ENCODE measurements at places on chromosomes 1 and 21.

GRCh38 chr1:15928971-15929965 lies 46.6 kb downstream of the ZBTB17 start:
- DNase-seq = no peak

DNA sequence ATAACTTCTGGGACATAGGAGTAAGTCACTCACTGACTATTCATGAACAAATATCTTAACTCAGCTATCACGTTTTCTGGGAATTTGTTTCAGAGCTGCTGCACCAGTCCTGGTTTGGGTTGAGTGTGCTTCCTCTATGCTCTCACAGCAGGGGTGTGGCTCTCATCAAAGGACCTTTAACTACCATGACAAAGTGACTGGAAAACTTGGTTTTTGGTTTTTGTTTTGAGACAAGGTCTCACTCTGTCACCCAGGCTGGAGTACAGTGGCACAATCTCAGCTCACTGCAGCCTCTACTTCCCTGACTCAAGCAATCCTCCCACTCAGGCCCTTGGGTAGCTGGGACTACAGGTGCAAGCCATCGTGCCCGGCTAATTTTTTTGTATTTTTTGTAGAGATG lies 4.1 kb downstream of the ILDR2 start:
- no peak for DNase-seq

DNA sequence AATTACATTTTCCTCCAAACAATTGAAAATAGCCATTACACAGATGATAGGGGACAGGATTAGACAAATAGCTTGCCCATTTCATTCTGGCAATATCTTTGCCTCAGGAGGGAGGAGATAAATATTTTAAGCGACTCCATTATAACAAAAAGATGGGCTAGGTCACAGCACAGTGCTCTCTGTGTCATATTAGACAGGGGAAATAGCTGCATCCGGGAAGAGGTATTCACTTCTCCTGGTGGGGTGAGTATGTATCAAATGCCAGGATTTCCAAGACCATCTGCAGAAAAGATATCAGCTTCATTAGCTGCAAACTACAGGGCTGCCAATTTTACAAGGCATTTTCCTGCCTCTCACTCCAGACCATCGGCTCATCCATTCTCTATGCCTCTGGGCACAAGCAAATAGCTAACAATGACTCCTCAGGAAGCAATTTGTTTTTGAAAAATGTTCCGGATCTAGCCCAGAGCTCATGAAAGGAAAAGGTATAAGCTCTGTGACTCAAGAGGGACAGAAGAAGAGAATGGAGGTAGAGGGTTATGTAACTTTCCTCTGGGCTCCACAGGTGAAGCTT lies 41.9 kb upstream of the ANGPTL7 start:
- DNase-seq = no peak

DNA sequence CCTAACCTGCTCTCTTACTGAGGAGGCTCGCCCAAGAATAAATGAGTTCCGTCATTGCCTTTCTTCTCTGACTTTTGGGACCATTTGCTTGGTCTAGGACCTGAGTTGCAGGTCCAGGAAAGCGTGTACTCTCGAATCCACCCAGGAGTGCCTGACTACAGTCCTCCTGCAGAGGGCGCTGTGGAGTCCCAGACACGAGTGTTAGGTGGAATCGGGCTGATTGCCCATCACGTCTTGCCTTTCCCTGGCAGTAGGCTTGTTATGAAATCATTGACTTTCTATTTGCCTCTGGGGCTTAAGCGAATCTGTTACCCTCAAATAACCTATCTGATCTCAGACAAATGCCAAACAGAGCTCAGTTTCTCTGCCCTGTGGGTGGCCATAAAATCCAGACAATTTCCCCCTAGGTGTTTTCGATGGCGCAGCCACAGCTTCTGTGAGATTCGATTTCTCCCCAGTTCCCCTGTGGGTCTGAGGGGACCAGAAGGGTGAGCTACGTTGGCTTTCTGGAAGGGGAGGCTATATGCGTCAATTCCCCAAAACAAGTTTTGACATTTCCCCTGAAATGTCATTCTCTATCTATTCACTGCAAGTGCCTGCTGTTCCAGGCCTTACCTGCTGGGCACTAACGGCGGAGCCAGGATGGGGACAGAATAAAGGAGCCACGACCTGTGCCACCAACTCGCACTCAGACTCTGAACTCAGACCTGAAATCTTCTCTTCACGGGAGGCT lies at the start of gene IL20:
IL20 (plus strand) TSS at position 685 of the 733 bp plus-strand sequence. CDS start 230 bp downstream, outside the sequence.
- peak; percentile 80 for DNase-seq

DNA sequence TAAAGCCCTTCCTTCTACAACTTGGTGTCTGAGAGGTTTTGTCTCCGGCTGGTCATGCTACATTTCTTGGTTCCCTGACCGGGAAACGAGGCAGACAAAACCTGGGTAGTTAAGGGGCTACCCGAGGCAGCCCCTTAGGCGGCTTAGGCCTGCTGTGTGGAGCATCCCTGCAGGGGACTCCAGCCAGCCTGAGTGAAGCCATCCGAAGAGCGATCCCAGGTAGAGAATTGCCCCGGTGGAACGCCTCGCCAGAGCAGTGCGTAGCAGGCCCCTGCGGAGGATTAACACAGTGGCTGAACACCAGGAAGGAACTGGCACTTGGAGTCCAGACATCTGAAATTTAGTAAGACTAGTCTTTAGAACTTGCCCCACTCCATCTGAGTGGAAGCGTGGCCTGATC lies 21.2 kb upstream of the MYOCOS start:
- no peak for DNase-seq

GRCh38 chr21:46307625-46308024 lies 16.0 kb downstream of the C21orf58 start:
- no peak for DNase-seq

DNA sequence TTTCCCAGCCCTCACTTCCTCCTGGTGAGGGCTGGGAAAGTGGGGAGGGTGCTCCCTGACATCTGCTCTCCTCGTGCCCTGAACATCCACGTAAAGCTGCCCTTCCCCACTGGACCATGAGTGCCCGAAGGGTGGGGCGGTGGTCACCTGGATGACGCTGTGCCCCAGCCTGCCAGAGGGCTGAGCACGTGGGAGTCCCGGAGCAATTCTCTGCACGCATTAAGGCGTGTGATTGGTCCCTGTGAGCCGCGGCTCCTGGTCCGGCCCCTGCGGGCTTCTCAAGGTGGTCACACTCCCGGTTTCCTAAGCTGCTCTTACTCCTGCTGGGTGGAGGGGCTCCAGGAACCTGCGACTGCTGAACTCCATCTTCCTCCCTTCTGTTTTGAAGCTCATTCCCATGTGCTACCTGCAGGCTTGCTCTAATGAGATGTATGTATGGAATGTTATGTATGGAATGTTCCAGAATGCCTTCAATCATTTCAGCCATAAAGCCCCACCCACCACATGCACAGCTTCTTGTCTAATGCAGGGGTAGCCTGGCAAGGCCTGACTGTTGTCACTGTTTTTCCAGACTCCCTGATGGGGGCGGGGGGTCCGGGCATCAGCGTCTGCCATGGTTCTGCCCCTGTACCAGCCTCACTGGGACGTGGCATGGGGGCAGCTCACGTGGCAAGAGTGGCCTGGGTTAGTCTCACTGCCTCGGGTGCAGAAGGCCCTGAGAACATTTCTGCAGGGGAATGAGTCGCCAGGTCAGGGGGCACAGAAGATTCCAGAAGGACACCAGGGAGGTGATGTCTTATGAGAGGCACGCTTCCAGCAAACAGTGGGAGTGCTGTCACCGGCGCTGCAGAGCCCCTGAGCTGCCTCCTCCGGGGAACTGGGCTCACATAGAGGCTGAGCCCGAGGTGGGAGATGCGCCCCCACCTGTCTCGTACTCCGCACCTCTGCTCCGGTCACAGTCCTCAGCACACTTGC lies 19.4 kb downstream of the KRTAP10-1 start:
- DNase-seq = no peak

- peak; percentile 53 for DNase-seq
These were observed 26.2 kb upstream of the IL10 start for GRCh38 chr1:206798384-206798996.

GRCh38 chr1:167431909-167432650 lies 86.2 kb downstream of the CD247 start:
- no peak for DNase-seq

GRCh38 chr1:153711026-153711425 lies 16.8 kb upstream of the INTS3 start:
- no peak for DNase-seq

DNA sequence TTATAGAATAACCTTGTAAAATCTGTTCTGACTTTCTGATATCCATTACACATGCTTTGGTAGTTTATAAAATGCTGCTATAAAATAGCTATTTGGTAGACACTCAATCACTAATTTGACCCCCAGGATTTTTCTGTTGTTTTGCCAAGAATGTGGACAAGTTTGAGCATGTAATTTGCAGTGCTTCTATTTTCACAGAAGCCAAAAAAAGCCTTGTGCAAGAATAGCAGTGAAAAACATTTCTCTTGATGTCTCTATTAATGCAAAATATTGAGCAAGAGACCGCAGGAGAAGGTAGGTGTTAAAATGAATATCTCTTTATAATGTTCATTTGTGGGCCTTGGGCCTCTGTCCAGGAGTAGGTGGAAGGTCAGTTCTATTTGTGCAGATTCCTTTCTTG lies 22.5 kb downstream of the MAP3K7CL start:
- DNase-seq = no peak

DNA sequence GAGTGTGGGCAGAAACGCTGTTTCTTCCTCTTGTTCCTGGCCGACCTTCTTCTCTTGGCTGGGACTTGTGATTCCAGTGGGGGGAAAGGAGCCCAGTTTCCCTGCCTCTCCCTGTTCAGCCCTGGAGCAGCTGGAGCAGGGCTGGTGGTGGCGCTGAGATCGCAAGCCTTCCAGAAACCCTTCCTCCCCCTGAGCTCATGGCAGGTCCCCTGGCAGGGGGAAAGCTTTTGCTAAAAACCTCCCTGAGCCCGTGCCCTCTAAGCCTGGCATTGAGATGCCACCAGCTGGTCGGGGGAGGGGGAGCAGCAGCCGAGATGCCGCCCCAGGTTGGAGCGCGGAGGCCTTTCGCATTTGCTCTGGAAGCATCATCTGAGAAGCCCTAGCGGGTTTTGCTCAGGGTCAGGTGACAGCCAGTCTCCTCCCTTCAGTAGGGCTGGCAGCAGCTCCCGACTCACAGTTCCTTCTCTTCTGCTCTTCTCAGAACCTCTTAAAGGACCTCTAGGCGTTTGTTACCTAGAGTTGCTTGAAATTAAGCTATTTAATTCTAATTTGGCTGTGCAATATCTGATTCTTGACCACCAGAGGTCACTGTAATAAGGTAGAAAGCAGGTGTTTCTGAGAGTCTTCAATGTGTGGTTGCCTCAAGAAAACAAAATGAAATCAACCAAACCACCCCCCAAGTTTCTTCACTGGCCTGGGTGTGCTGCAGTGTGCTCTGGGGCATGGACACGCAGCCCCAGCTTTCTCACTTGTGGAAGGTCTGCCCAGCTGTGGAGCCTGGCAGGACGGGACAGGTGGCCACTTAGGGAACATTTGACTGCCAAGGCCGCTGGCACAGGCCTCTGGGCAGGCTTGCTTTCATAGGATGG lies 257.3 kb downstream of the CAMTA1 start:
- DNase-seq = no peak

DNA sequence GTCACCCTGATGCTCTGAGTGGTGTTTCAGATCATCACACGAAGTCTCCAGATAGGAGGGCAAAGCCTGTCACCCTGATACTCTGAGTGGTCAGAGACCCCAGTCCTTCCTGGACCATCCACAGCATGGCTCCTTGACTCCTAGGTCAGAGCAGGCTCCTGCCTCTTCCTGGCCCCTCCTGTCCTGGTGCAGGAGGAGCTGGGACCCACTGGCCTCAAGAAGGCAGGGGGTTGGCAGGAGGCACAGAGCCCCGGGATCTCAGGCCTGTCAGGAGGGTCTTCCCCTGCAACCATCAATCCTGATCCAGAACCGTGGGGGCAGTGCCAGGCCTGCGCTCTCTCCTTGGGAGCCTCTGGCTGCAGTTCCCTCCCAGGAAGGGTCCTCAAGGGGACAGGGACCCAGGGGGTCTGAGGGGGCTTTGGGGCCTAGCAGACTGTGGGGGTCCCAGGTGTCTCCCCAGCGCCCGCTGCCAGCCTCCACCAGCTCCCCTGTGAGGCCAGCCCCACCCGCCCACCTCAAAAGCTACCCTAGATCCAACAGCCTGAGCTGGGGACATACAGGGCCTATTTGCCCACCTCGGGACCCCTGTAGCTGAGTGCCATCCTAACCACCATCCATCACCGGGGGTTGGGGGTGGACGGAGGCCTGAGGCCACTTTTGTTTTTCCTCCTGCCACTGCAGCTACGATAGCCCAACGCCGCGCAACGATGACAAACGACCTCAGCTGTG lies 27.5 kb downstream of the COL6A1 start:
- peak; percentile 10 for DNase-seq

DNA sequence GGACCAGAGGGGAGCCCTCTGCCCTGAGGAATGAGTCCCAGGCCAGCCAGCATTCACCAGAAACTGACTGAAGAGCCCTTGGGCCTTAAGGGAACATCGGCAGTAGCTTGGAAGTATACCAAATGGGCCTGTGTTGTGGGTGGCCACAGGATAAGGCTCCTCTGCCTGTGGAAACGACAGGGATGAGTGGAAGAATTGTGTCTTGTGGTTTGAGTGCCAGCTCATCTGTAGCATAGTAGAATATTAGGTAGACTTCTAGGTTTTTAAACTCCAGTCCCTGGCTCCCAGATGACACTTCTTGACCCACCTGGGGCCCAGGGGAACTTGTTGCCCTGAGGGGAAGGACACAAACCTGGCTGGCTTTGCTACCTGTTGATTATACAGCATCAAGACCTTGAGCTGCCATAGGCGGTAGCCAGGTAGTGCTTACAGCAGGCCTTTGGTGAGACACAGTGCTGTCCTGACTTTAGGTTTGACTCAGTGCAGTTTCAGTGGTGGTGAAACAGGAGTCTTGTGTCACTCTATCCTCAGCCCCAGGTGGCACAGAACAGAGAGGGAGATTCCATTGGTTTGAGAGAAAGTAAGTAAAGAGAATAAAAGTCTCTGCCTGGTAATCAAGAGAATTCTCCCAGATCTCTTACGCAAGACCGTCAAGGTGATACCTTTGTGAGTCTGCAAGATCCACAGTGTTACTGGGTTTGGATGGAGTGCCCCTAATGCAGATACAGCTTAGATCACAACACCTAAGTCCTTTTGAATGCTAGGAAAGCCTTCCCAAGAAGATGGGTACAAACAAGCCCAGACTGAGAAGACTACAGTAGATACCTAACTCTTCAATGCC lies 50.2 kb downstream of the RABGAP1L start:
- DNase-seq = no peak

DNA sequence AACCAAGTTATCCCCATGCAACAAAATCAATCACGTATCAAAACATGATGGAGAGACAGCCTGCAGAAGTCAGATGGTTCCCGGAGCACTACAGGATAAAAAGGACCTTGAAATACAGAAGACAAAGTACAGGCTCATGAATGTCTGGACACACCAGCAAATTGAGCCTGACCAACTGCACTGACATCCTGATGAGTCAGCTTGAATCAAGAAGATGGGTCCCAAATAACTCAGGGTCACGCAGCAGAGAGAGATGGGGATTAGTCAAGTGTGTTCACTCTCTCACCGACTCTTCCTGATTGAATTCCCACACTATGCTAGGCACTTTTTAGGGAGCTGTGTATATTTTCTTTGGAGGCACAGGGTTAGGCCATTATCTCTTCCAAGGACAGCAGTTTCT lies 71.1 kb upstream of the DIRAS3 start:
- no peak for DNase-seq

- DNase-seq = no peak
These were observed 300.2 kb upstream of the DUSP10 start for GRCh38 chr1:222042120-222042519.

Data from activated CD4-positive, alpha-beta memory T cell treated with anti-CD3 and anti-CD28 coated beads, Interleukin-2, amount 10 ng/mL, durations not matched to agents 7 days and 5 days (primary cell).